ENCODE measurements at places on chromosomes 13 and 19. TPM values are rescaled to one million over a fixed set of nuclear protein-coding genes. Genes with fewer than 3 reads are reported as not detected.

DNA sequence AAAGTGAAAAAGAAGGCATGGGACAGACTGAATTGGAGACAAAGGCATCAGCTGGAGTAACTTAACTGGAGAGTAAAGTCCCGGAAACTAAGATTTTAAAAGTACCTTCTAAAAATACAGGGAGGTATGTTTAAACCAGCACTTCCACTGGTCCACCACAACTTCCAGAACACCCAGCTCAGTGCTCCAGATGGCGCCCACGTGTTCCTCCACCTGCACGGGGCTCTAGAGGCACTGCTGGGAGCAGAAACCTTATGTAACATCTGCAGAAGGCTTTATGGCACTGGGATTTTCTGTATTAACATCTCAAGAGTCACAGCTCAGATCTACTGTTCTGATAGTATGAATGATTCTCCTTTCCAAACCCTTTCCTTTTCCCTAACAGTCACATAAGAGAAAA lies 252.1 kb downstream of the DCLK1 start:
- DNase-seq: no peak

DNA sequence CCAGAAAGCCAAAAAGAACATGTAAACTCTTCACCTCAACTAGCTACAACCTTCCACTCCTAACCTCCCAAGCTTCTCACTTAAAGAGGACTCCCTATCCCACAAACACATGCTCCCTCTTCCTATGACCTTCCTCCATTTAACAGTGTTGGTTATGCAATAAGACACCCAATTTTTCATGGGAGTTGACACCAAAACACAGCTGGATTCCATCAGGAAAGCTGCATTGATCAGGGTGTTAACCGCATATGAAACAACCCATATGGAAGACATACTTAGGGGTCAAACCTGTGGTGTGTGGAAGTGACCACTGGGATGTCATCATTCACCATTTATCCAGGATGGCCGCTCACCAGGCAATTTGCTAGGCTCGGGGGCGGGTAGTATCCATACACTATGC lies 21.9 kb downstream of the ZNF473 start:
- DNase-seq: no peak

DNA sequence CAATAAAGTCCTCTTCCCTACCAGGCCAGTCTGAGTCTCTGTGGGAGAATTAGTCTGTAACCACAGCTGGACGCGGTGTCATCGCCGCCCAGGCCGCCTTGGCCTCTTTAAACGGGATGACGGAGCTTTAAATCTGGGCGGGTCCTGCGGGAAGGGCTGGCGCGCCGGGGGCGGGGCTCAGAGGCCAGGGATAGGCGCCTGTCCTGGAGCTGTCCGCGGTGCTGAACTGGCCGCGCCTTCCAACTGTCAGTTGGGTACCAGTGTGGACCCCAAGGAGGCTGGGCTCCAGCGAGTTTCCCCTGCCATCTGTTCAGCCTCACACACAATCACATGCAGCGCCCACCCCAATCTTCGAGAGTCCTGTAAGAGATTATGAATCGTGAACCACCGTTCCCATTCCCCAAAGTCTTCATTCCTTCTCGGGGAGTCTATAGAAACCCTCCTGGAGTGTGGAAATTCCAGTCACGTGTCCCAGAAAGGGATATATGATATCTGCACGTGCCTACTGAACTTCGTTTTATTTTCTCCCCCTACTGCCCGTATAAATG lies 11.5 kb downstream of the APLP1 start:
- DNase-seq: peak; percentile 50

GRCh38 chr13:20149762-20150161 lies 11.1 kb downstream of the GJA3 start:
- no peak for DNase-seq

DNA sequence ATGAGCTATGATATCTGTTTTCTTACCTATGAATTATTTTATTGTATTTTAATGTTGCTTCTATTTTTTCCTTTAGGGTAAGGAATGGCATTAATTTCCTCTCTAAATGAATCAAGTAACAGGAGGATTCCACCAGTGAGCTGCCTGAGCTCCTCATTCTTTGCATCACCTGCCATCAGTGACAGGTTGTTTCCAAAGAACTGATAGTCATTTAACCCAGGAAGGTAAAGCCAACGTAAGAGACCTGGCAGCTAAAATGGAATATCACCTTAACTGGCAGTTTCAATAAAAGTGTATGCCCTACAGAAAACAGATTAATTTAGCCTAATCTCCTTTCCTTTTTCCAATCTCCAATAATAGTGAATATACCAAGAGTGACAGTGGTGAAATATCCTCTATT lies 812.0 kb downstream of the SLITRK5 start:
- DNase-seq: no peak

- DNase-seq: no peak
Measured at GRCh38 chr19:10517760-10518443, 655 bp upstream of the S1PR5 start.

DNA sequence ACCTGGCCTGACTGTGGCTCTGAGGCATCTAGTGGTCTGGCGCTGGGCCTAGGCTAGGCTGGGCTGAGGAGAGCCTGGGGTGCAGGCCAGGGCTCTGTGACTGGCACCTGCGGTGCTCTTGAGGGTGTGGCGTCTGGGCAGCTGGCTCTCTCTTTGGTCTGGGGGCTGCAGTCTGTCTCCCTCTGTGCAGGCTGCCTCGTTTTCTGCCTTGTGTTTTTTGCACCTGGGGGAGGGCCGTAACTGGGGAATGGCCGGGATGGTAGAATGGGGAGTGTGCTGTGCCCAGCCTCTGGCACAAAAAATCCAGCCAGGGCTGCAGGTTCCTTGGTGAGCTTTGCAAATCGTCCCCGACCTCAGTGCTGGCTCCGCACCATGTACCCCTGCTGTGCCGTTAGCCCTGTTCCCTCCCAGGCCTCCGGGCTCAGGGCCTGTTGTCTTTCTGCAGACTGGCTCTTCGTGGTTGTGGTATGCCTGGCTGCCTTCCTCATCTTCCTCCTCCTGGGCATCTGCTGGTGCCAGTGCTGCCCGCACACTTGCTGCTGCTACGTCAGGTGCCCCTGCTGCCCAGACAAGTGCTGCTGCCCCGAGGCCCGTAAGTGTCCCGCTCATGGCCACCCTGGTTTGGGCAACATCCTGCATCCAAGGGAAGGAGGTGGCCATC lies 6.5 kb upstream of the USF2 start:
- no peak for DNase-seq

DNA sequence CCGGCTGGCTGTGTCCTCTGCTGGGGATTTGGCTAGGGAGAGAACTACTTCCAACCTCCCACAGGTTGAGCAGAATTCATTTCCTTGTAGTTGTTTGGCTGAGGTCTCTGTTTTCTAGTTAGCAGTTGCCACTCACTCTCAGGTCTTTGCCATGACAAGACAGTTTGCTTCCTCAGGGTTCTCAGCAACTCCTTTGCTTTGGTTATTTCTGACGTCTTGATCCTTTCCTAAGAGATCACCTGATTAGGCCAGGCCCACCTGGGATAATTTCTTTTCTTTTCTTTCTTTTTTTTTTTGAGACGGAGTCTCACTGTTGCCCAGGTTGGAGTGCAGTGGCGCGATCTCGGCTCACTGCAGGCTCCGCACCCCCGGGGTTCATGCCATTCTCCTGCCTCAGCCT lies 9.4 kb upstream of the CACNG8 start:
- DNase-seq: no peak

- DNase-seq: no peak
Measured at GRCh38 chr13:110902370-110902769, 12.5 kb downstream of the ANKRD10 start.

DNA sequence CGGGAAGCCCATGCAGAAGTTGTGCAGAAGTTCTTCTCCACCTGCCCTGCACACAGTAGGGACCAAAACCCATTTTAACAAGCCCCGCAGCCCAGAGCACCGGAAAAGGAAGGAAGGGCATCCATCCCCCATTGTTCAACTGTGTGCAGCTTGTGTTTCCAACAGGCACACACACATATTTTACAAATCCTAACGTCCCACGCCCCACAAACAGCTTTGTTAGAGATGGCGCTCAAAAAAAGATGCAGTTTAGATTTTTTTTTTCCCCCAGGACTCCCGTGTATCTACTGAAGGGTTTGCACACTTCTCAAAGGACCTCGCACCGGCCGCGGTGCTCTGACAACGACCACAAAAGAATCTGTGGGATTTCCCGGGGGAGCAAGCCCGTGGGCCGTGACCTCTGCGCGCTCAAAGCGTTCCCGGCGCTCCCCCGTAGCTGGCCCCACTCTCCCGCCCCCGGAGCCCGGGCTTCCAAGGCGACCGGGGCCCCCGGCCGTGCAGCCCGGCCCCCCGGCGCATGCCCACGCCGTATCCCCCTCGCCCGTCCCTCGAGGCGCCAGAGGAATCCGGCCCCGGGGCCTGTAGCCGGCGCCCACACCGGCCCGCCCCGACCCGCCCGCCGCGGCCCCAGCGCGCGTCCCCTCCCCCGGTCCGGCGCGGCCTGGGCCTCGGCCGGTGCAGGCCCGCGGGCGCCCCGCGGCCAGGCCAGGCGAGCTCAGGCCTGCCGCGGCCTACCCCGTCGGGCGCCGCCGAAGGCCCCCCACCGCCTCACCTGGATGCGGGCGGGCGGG lies 523 bp downstream of the ELAVL1 start:
- DNase-seq: no peak

GRCh38 chr13:99867535-99868257 lies 103.9 kb downstream of the ZIC5 start:
- DNase-seq: no peak

DNA sequence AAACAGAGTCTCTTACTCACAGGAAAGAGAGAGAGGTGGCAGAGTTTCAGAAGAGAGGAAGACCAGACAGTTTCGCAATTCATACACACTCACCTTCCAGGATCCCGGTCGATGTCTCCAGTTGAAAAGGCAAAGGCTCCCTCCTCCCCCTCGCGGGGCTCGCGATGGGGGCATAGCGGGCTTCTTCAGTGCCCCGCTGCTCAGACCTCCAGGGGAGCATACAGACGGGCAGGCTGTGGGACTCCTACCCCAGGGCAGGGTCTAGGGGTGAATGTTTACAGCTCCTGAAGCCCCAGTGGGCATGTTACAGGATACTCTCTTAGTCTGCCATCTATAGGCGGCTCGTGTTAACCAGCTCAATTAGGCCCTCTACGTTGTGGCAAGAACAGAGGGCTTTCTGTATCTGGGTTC lies 139.2 kb downstream of the SLITRK5 start:
- DNase-seq: no peak

- no peak for DNase-seq
Measured at GRCh38 chr13:25727250-25727649, 324.6 kb downstream of the SHISA2 start.

DNA sequence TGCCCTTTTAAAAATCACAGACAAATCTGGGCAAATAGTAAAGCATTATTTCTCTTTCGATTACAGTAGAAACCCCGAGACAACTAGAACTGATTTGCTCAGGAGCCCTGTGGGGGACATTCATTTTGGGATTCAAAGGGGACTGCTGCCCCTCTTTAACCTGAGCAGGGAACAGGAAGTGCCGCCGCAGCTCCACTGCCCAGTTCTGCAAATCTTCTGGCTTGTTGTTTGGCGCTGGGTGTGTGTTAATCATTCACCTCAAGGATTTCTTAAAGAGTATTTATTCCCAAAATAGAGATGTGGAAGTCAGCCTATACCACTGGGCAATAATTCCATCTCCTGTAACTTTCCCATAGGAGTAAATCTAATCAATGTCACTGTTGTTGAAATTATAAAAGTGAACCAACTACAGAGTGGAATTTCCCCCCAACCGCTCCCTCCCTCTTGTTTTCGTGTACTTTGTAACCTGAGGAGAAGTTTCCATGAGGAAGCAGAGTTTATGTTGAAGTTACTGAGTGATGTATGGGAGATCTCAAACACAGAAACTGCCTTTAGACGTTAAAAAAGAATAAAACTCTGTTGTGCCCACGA lies 515.8 kb downstream of the KLF12 start:
- no peak for DNase-seq

GRCh38 chr13:60931858-60932546 lies 483.6 kb downstream of the PCDH20 start:
- peak; percentile 12 for DNase-seq

- DNase-seq: no peak
Measured at GRCh38 chr13:112903606-112904195, 65.3 kb upstream of the MCF2L start.

GRCh38 chr13:113152984-113153809 lies 5.3 kb upstream of the PROZ start:
- DNase-seq: no peak

- DNase-seq: no peak
Measured at GRCh38 chr13:73767191-73767741, 366.9 kb downstream of the KLF12 start.

LCP1 gene
- 1.5 TPM for total RNA-seq

SPACA6 gene
- 14.3 TPM for total RNA-seq

TTC9B gene
- 2.3 TPM for total RNA-seq

Measured in Panc1 (cell line).